Stimulated activated CD8-positive, alpha-beta memory T cell treated with anti-CD3 and anti-CD28 coated beads, Interleukin-7, amount 100 ng/mL, for 48 hours (primary cell): ENCODE measurements at places on chromosomes 5 and 9.

- DNase-seq, result no peak
These were observed 17.5 kb upstream of the CNTLN start for GRCh38 chr9:17117372-17117771.

- no peak for DNase-seq
These were observed 17.5 kb downstream of the ATOX1 start for GRCh38 chr5:151740958-151741373.

- DNase-seq, result no peak
These were observed 1.5 kb downstream of the SH3GLB2 start for GRCh38 chr9:129026442-129027223.

GRCh38 chr5:71757590-71758543, 38.8 kb downstream of the CARTPT start:
- DNase-seq, result peak; percentile 13

DNA sequence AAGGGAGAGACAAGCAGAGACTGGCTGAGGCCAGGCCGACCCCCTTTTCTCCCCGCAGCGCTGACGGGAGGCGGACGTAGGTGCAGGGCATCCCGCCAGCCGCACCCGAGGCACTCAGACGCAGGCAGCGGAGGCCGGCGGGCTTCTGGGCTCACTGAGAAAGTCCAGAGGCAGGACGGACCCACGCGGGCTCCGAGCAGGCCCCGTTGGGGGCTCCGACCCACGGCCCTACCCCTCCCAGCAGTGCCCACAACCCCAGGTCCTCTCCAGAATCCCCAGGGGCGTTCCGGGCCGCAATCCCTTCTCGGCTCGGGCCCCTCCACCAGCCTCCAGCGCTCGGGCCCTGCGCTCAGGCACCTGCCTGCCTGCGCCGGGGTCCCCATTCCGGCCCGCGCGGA, 543 bp downstream of the MTMR12 start:
- DNase-seq, result peak; percentile 33

DNA sequence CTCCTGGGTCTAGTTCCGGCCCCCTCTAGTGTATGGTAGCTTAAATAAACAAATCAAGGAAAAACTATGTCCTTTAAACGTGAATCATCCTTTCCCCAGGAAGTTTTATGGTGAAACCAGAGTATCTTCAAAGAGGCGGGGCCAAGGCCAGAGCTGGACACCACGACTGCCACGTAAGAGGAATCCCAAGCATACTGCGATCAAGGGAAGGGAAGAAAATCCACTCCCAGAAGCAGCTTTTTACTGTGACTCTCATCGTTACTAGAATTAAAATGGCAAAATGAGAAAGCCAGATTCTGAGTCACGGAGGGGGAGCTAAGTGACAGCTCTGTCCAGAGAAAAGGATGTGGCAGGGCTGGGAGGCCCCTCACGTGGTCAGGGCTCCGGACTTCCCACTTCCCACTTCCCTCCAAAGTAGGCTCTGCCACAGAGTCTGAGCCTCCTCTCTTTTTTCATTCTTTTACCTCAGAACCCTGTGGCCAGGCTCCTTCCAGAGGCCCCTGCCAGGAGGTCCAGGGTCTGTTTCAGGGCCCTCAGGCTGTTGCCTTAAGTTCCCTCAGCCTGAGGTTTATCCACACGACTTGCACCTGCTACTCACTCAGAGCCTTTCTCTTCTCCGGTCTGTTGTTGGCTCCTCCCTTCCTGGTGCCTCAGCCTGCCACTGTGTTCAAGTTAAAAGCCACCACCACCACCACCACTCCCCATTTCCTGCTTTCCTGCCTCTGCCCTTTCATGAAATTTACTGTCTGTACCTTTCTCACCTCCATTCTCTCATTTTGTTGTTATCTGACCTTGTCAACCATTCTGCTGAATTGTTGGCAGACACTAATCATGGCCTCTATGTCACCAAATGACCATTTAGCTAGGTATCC, 1.4 kb upstream of the GLRX start:
- no peak for DNase-seq

DNA sequence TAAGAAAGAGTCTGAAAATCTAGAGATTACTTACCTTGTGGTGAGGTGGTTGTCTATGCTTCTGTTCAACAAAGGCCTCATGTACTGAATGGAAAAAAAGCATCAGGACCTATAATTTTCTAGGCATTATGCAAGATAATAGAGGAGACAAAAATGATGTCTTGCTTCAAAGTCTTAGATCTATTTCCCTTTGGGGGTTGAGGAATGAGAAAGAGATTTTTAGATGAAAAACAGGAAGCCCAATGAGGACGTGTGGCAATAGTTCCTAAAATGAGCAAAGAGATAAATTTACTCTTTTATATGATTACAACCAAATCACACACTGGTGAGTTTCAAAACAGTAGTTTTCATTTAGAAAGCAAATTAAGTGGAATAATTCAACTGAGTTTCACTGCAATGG, 99.5 kb downstream of the GHR start:
- no peak for DNase-seq

GRCh38 chr5:59361454-59361853, 532.1 kb downstream of the PDE4D start:
- no peak for DNase-seq

DNA sequence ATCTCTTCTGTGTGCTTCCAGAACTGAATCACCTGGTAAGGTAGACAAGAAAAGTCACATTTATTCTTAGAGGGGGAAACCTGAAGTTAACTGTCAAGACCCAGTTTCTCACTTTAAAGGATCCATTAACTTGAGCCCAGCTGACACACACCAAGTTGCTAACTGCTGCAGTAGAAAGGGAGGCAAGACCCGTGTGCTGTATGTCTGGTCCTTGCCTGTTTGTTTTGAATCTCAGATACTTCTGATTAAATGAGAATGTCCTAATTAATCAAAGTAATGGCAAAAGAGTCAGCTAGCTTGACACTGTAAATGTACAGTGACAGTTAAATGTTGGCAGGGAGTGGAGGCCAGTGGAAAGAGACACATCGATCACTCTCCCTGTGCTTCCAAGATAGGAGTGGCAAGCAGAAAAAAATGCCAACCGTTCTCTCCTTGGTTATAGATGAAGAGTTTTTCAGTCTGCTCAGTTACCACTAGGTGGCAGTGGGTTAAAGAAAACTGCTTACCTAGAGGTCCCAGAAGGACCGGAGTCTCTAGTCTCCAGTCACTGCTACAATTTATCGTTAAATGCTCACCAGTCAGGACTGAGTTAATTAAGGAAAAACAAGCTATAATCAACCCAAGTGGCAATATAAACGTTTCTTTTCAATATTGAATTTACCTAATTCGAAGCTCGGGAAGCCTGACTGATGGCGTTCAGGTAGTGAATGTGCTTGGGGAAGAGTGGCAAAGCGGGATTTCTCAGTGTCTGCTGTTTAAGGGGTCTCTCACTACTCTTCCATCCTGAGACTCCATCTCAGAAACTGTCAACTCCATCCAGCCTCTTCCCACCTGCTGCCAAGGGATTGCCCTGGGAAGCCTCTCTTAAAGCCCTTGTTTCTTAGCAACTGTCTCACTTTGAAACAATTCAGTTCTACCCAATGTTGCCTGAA, 18.4 kb downstream of the LSM11 start:
- no peak for DNase-seq

DNA sequence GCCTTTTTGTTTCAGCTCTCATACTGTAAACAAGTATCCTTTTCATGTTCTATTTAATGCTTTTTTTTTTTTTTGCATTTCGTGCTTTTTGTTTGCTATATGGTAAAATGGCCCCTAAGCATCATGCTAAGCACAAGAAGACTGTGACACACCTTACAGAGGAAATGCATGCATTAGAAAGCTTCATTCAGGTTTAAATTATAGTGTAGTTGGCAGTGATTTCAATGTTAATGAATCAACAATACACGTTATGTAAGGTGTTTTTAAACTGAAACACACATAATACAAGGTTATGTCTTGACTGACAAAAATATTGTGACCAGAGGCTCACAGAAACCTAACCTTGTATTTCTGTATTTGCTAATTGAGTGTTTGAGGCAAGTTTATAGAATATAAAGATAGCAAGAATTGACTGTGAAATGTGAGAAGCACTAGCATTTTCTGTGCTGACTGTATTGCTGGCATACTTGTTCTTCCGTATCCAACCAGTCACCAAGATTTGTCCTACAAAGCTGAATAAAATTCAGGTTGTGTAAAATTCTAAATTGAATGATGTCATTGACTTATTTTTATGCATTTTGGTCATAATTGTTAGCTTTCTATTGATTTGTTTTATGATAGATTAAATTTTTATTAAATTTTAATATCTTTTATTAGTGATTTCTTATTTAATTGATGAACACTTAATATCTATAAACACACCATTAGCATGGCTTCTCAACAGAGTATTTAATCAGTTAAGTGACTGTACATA, 4.1 kb downstream of the CFAP95 start:
- no peak for DNase-seq
